ENCODE measurements at places on chromosomes 1 and 21.

GRCh38 chr1:87918398-87918797 lies 589.7 kb downstream of the LMO4 start:
- DNase-seq = no peak

- DNase-seq = no peak
Measured at GRCh38 chr21:42012344-42012743, 2.2 kb upstream of the ZBTB21 start.

DNA sequence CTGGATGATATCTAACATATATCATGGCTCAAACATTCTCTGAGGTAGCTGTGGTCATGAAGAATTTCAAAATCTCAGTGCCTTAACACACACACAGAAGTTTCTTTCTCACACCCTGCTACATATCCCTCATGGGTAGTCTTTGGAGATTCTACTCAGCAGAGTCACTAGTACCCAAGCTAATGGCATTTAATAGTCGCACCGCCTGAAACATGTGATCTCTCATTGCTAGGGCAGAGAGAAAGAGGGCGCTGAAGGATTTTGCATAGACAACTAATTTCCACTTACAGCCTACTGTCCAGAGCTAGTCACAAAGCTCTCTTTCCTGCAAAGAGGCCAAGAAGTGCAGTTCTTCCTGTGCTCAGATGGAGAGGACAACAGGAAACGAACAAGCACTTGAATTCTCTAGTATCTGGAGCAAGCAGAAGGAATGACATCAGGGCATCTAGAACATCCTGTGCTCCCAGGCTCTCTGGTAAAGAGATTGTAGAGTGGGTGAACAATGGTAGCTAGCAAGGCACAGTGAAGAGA lies 183.4 kb upstream of the PTBP2 start:
- DNase-seq = no peak

DNA sequence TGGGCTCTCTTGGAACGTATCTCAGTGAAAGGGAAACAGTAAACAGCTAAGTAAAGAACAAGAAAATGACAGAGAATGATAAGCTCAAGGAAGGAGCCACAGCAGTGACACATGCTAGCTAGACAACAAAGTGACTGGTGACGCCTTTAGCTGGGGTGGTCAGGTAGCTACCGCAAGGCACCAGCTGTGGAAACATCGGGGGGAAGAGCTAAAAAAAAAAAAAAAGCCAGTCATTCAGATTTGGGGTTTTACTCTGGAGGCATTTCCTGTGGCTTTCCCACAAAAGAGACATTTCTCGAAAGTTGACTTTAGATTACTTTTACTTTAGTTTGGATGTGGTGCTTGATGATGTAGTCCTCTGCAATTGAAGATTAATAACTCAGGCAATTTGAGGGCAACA lies 2.1 kb downstream of the FHAD1 start:
- DNase-seq = no peak

GRCh38 chr1:201775380-201775779 lies 53.6 kb upstream of the IPO9 start:
- no peak for DNase-seq

GRCh38 chr1:204410688-204411450 lies 748 bp downstream of the PPP1R15B start:
- no peak for DNase-seq

- no peak for DNase-seq
Measured at GRCh38 chr21:35195232-35195631, 146.1 kb upstream of the RUNX1 start.

GRCh38 chr1:37347104-37347649 lies 127.2 kb upstream of the ZC3H12A start:
- no peak for DNase-seq

GRCh38 chr1:119935373-119935772 lies 39.1 kb upstream of the ADAM30 start:
- DNase-seq = no peak

- DNase-seq = no peak
Measured at GRCh38 chr1:51960262-51960661, 30.2 kb downstream of the RAB3B start.

DNA sequence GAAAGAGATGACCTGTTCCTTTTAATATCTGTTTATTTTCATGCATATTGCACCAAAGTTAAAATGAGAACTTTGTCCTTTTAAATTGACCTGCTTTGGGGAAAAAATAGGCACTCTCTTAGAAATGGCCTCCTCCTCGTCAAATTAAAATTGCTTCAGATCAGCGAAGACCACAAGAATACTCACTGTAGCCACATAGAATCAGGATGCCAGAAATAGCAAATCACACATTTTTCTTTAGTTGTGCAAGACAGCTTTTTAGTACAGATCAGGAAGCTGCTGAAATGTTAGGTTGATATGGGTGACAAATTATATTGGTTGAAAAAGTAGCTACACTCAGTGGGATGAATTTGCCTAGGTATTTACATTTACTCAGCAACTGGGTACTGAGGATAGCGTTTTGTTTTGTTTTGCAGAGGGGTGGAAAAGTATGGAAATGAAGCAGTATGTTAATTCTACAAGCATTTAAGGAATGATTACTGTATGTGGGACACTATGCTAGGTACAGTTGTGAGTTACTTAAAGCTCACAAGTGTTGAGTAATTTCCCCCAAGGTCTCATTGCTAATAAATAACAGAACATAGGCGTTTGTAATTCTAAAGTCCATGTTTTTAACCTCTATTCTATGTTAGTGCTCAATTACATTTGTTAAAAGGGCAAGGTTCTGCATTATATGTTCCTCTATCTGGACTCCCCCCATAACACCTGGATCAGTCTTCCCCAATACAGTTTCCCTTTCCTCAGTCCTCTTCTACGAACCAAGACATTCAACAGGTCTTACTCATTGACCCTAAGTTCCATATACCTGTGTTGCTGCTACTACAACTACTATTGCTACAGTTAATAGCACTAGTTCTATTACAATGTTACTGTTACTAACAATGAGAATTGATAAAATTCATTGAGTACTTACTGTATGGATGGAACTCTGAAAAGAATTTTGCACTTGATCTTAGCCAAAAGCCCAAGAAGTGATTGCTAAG lies 99.4 kb upstream of the S1PR1 start:
- no peak for DNase-seq

DNA sequence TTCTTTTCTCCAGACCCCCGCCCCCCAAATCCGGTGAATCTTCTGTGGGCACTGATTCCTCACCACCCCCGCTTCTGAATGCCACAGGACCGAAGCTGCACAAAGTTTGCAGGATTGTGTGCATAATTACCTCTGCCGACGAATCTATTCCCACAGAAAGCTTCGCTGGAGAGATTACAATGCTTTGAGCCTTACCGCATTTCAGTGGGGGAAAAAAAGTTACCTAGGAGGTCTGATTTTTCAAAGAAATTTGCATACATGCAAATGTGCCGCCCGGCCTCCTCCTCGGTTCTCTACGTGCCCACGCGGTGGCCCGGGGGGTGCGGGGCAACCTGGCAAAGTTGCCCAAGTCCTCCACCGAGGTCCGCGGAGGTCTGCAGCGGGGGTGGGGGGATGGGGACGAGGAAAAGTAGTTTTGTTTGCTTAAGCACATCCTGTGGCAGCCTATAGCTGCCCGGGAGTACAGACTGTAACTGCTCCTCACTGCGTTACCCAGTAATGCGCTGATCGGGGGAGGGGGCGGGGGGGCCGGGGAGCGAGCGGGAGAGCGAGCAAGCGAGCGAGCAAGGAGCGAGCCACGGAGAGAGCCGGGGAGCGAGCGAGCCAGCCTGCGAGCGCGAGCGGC lies 563 bp upstream of the NFIA start:
- DNase-seq = peak; percentile 17

DNA sequence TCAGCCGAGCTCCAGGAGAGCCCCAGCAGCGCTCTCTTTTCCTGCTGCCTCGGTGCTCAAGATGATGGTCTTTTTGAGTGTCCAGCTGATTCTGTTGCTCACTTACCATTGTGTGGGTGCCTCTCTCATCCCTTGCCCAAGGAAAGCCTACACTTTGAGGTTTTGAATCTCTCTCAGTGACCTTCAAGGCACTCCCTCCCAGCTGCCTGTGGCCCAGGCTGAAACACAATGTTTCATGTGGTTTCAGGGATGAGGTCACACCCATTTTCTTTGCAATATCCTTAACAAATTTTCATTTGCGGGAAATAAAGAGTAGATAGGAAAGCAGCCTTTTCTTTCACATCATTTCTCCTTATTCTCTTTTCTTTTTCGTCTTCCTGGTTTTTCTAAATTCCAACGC lies 12.6 kb upstream of the MRPS14 start:
- no peak for DNase-seq

- no peak for DNase-seq
Measured at GRCh38 chr1:51265618-51266017, 29.5 kb downstream of the RNF11 start.

DNA sequence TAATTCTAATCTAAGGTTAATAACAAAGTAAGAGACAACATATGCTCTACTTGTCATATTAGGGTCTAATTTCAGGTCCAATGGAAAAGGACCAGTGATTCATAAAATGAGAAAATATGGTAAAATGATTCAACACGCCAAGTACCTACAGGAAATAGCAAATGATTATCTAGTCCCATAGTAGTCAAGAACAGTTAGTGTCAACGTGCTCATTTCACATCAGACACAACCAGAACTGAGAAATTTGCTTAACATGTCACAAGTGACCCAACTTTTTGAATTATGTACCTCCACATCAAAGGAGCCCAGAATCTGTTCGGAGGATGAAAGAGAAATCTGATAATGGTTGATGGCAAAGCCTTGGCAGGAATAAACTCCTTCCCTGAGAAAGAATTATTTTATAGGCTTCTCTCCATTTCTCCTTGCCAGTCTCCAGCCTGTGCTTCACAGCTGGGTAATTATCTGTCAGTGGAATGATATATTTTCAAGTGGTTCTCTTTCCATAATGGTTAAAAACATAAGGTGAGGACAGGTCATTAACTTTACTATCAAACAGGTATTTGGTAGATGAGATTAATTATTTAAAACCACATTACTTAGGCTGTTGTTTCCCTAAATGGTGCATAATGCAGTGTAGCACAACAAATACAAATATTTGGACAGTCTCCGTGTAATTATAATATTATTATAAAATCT lies 83.2 kb downstream of the APP start:
- no peak for DNase-seq

DNA sequence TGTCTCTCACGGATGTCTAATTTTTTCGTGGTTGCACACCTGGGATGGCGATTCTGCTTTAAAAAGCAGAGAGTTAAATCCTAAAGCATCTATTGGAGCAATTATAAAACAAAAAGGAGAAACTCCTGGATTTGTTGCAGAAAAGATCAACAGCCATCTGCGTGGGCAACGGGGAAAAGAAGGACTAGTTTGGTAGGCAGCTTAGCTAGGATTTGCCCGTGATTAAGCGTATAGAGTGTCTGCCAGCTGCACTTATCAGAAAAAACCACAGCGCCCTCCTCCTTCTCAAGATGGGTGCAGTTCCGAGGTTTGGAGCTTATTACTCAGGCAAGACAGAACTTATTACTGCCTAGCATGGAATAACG lies 526 bp upstream of the SLC25A24 start:
- no peak for DNase-seq

DNA sequence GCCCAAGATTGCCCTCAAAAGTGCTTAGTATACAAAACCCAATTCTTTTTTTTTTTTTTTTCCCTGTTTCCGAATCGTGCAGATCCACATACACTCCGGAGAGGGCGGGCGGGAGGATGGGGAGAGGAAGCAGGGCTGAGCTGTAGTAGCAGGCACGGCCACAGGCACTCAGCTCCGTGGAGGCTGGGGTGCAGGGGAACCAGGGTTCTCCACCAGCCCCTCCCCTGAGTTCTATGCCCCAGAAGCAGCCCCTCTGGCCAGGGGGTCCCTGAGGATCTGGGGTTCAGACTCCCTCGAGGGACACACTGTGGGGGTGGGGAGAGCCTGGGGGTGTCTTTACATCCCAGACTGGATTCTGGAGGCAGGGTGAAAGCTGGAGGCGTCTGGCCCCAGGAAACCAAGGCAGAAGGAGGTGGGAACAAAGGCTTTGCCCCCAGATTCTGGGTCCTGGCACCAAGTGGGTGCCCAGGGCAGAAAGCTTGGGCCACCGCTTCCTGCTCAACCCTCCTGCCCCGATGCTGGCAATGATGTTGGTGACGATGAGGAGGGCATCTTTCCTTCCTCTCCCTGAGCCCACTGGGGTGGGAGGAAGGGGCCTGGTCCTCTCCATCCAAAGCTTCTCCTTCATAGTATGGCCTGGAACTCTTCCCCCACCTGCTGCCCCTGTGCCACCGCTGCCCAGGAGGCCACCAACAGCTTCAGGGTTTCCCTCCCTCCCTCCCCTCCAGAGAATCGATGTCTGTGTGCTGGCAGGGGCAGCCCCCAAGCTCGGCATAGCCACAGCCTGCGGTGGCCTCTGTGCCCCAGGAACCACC lies 106.4 kb upstream of the TARDBP start:
- no peak for DNase-seq

DNA sequence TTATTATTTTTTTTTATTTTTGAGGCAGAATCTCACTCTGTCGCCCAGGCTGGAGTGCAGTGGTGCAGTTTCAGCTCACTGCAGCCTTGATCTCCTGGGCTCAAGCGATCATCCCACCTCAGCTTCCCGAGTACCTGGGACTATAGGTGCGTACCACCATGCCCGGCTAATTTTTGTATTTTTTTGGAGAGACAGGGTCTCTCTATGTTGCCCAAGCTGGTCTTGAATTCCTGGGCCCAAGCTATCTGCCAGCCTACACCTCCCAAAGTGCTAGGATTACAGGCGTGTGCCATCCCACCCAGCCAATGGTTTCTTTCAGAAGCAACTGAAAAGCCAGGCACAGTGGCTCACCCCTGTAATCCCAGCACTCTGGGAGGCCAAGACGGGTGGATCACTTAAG lies 2.3 kb downstream of the KRTCAP2 start:
- DNase-seq = no peak

DNA sequence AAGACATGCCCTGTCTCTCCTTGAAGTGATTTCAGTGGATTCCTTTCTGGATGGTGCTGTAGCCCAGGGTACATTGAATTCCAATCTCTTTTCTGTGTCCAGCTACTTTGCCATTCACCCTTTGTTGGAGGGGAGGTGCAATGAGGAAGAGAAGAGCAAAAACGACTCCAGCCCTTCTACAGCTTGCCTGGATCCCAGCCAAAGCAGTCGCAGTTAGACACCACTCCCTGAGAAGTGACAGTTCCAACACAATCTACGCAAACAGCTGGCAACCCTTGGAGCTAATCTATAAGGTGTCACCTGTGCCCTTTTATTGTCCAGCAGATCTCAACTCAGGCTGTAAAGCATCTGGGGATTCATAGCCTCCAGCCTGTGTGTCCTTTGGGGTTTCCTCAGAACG lies 4.6 kb downstream of the CD244 start:
- no peak for DNase-seq

DNA sequence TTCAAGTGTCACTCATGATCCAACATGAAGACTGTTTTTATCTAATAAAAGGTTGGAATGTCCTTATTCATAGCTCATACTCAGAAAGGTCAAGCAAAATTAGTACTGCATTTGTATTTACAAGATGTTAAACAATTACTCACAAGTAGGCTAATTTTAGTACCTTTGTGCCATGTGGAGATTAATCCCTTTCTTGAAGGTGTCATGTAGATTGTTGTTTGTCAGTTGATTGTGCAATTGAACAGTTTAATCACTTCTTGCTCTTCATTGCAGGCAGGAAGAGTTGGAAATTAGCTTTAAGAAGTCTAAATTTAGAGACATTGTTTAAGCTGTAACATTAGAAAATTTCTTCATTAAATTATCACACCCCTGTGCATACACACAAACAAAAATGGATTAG lies 847.1 kb downstream of the KCNT2 start:
- no peak for DNase-seq
